Activated T-helper 1 cell treated with anti-CD3 and anti-CD28 coated beads, Interleukin-2, amount 50 U/mL, for 16 hours (primary cell): ENCODE measurements at places on chromosomes 7 and 10.

DNA sequence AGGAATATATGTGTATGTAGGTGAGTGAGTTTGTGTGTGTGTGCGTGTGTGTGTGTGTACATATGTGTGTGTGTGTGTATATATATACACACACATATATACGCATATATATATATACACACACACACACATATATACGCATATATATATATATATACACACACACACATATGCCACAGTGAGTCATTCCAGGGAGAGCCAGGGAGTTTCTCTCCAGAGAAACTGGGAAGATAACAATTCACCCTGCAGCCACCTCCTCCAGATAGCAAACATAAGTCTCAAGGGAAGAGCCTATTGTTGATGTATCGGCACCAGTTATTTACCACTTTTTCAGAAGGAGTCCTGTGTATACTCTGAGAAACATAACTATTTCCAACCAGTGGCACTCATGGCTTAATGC lies 102.3 kb upstream of the STK17A start:
- no peak for DNase-seq

DNA sequence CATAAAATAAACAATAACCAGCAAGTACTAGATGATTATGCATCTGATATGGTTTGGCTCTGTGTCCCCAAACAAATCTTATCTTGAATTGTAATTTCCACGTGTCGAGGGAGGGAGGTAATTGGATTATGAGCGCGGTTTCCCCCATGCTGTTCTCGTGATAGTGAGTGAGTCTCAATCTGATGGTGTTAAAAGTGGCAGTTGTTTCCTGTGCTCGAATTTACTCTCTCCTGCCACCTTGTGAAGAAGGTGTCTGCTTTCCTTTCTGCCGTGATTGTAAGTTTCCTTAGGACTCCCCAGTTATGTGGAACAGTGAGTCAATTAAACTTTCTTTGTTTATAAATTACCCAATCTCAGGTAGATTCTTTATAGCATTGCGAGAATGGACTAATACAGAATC lies 15.1 kb downstream of the CNTNAP2 start:
- no peak for DNase-seq

- no peak for DNase-seq
Measured at GRCh38 chr10:48400129-48400849, 93.8 kb downstream of the MAPK8 start.

DNA sequence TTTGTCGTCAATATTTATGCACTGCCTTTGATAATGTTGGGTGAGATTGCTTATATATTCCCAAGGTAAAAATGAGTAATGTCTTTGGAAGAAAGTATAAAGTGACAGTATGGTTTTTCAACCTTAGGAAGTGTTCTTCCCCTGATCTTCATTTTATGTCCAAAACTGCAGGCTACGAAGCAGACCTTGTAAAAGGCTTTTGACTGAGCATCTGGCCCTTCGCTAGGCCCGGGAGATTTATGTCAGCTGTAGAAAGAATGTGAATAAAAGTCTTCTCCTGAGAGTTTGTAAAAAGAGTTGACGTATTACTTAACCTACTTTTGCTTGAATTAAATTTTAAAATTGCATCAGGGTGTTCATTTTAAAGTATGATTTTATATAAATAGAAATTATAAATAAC lies 116.8 kb downstream of the CPED1 start:
- DNase-seq, result no peak

DNA sequence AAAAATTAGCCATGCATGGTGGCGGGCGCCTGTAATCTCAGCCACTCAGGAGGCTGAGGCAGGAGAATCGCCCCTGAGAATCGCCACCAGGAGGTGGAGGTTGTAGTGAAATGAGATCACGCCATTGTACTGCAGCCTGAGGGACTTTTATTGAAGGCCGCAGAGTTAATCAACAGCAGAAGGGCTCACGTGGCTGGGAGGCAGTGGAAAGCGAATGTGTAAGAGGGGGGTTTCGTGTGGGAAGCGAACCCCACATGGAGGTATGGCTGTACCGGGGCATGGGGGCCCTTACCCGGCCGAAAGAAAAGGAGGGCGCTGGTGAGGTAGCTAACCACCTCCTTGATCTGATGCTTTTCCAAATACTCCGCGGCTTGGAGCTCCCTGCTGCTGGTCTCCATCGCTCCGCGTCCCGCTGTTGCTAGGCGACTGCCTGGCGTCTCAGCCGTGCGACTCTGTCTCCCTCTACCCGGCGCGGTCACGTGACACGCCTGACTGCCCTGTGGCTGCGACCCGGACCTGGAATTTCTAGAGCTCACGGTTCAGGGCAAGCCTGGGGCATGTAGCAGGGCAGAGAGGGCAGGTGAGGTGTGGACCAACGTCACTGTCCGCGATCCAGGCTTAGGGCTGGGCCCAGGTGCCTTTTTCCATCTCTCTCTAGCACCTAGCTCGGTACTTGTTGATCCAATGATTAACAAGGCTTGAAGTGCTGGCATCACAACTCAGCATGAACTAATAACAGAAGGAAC lies at the start of gene EFCAB10:
Gene EFCAB10 (minus strand): TSS at position 428 of the 746 bp plus-strand sequence. CDS start 30 bp downstream, at position 398.
- peak; percentile 4 for DNase-seq

GRCh38 chr7:23016345-23017253 lies 2.7 kb upstream of the HYCC1 start:
- DNase-seq, result no peak

DNA sequence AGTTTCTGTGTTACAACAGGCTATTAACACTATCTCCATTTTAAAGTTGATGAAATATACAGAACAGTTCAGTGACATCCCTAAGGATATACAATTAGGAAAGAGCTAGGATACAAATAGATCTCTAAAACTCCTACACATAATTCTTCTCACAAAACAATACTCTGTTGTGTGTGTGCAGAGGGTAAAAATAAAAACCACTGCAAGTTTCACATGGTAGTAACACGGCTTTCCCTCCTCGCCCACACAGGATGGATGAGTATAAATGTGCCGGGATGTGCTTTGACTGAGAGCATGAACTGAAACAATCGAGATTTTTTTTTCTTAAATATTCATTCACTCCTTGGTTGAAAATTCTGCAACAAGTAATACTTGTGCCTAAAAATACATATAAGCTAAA lies 131.5 kb upstream of the C1QL3 start:
- no peak for DNase-seq

DNA sequence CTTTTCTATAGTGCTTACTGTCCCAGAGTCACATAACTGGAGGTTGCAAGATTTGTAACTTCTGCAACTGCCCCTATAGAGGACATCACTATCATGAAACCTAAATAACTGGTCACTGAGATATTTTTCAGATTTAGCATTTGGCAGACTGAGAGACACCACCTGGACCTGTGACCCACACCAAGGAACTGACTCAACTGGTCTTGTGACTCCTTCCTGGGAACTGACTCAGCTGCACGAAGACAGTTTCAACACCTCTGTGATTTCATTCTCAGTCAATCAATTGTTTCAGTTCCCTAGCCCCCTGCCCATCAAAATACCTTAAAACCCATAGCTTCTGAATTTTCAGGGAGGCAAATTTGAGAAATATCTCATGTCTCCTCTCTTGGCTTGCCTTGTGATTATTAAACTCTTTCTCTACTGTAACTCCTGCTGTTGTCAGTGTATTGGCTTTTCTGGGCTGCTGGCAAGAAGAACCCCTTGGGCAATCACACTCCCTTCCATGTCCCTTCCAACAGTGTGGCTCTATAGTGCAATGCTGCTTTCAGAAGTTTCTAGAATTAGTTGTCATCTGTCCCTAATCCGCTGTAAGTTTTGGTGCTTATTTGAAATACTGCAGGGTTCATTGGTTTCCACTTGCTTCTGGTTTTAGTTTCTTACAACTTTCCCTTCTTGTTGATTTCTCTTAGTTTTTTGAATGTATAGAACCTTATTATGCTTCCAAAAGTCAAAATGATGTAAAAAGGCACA lies 127.8 kb upstream of the ADCY1 start:
- no peak for DNase-seq

DNA sequence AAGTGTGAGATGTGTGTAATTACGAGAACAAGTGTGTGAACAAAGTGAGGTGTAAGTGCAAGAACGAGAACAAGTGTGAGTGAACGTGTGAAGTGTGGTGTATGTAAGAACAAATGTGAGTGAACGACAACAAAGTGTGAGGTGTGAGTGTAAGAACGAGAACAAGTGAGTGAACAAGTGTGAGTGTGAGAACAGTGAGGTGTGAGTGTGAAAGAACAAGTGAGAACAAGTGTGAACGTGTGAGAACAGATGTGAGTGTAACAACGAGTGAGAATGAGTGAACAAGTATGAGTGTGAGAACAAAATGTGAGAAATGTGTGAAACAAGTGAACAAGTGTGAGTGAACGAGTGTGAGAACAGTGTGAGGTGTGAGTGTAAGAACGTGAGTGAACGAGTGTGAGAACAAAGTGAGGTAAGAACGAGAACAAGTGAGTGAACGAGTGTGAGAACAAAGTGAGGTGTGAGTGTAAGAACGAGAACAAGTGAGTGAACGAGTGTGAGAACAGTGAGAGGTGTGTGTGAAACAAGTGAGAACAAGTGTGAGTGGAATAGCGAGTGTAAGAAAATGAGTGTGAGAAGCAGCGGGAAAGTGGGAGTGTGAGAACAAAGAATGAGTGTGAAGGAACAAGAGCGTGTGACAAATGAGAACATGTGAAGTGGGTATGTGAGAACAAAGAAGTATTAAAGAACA lies 47.2 kb downstream of the ESYT2 start:
- DNase-seq, result no peak

DNA sequence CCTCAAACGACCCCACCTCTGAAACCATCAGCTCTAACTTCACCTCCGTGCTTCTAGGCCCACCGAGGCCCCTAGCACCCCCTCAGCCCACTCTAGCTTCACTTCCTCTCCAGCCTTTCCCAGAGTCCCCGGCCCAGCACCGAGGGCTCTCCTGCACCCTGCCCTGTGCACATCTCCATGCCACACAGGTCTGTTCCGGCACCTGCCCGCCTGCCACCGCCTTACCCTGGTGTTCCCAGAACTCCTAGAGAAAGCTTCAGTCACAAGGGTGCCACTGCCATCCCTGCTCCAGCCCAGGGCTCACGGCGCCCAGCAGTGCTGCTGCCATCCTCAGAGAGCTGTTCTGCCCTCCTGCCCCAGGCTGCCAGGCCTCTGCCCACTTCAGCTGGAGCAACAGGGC lies 61.3 kb upstream of the INSIG1 start:
- no peak for DNase-seq

DNA sequence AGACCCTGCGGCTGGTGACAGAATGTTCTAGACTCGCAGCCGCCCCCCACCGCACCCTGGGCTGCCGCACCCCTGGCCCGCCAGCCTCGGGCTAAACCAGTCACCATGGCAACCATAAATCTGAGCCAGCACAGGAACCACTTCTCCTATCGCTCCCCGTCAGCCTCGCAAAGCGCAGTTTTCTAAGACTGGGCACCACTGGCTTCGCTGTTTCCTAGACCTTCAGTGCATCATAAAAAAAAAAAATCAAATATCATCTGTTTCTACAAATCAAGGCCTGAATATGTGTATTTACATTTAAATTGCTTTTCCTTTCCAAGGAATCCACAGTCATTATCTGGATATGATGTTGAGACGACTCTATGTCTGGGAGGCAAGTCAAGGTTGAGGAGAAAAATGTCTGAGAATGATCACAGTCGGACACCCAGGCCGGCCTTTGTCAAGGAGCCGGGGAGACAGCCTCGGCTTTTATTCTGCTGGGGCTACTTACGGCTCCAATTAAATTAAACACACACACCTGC lies 99.9 kb downstream of the PTPRN2 start:
- DNase-seq, result no peak

- DNase-seq, result no peak
Measured at GRCh38 chr7:86091369-86091768, 552.3 kb upstream of the GRM3 start.

DNA sequence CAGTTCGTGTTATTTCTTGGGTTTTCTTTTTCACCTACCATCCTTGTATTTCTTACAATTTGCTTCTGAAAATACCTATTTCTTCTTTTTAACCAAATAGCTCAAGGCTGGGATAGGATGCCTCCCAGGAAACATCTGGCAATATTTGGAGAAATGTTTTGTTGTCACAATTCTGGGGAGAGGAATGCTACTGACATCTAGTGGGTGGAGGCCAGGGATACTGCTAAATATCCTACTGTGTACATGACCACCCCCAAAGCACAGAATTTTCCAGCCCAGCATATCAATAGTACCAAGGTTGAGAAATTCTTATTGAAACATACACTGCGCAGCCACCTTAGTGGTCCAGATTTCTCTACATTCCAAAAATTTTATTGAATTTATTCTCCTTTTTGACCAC lies 55.5 kb downstream of the CNTNAP2 start:
- DNase-seq, result no peak

GRCh38 chr7:102917436-102918353 lies 4.9 kb downstream of the LRRC17 start:
- no peak for DNase-seq

GRCh38 chr7:123580406-123581161 lies 21.0 kb upstream of the ASB15 start:
- DNase-seq, result no peak

GRCh38 chr10:110972231-110973134 lies 53.1 kb downstream of the SHOC2 start:
- no peak for DNase-seq

- no peak for DNase-seq
Measured at GRCh38 chr7:134004829-134005505, 122.2 kb upstream of the LRGUK start.
